ENCODE measurements at places on chromosomes 7 and 10. TPM values are rescaled to one million over a fixed set of nuclear protein-coding genes. Genes with fewer than 3 reads are reported as not detected.

Gene SHTN1
- total RNA-seq, result 1.2 TPM

Gene ECHDC3
- total RNA-seq, result 14.6 TPM

Gene MSMB
- not detected for total RNA-seq

Gene CDC14C
- not detected for total RNA-seq

Gene EMX2
- under 0.01 TPM for total RNA-seq

Gene SLC16A9
- total RNA-seq, result 4.5 TPM

Gene ZNF107
- total RNA-seq, result 1.7 TPM

Gene PWWP2B
- 10.7 TPM for total RNA-seq

Gene SHLD2
- 25.7 TPM for total RNA-seq

Gene NEURL1
- total RNA-seq, result under 0.01 TPM

Gene WNT8B
- not detected for total RNA-seq

Gene C10orf53
- not detected for total RNA-seq

Gene ANKRD61
- total RNA-seq, result under 0.01 TPM

Gene BEND7
- total RNA-seq, result 0.58 TPM

Gene GOLGA7B
- not detected for total RNA-seq

Gene CALD1
- 1,050 TPM for total RNA-seq

Gene TMEM140
- total RNA-seq, result 18.6 TPM

Gene CALCR
- total RNA-seq, result not detected

Gene LIPF
- total RNA-seq, result not detected

Gene IPMK
- total RNA-seq, result 6.9 TPM

Gene UNC5B
- 9.3 TPM for total RNA-seq

Gene ASIC3
- total RNA-seq, result under 0.01 TPM

Gene KCNH2
- not detected for total RNA-seq

Gene CCDC6
- total RNA-seq, result 25.4 TPM

Measured in regular cardiac myocyte (primary cell).